ENCODE measurements at places on chromosomes 7 and 10.

- no peak for DNase-seq
Measured at GRCh38 chr10:11551916-11552602, 59.4 kb downstream of the USP6NL start.

GRCh38 chr7:129341212-129341611, 93.0 kb upstream of the STRIP2 start:
- no peak for DNase-seq

- DNase-seq = no peak
Measured at GRCh38 chr7:143429770-143430698, 13.2 kb upstream of the TAS2R60 start.

GRCh38 chr10:58173391-58173790, 94.3 kb downstream of the IPMK start:
- no peak for DNase-seq

- no peak for DNase-seq
Measured at GRCh38 chr10:17109475-17110207, 20.0 kb downstream of the CUBN start.

DNA sequence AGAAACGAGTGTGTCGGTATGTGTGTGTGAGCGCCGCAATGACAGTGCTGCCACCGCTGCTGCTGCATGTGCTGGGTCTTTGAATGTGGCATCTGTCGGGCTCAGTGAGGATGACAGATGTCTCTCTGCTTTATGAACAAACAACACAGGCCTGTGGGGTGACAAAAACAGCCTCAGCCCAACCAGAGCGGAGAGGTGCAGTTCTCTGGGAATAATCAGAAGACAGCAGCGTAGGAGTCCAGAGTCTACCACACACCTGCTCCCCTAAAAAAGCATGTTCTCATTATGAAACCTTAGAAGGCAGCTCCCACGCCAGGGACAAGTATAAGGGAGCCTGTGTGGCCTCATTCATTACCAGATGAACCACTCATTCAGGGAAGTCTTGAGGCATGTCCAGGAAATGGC, 278.3 kb downstream of the KCNMA1 start:
- DNase-seq = no peak

GRCh38 chr7:148962823-148963582, 65.3 kb downstream of the PDIA4 start:
- DNase-seq = no peak
